ENCODE measurements at places on chromosomes 16 and 17. TPM values are rescaled to one million over a fixed set of nuclear protein-coding genes. Genes with fewer than 3 reads are reported as not detected.

- DNase-seq, result no peak
Measured at GRCh38 chr16:76748461-76749348, 442.3 kb upstream of the MON1B start.

GRCh38 chr17:58332778-58333735 is 4.5 kb upstream of the TSPOAP1 start:
- DNase-seq, result no peak

DNA sequence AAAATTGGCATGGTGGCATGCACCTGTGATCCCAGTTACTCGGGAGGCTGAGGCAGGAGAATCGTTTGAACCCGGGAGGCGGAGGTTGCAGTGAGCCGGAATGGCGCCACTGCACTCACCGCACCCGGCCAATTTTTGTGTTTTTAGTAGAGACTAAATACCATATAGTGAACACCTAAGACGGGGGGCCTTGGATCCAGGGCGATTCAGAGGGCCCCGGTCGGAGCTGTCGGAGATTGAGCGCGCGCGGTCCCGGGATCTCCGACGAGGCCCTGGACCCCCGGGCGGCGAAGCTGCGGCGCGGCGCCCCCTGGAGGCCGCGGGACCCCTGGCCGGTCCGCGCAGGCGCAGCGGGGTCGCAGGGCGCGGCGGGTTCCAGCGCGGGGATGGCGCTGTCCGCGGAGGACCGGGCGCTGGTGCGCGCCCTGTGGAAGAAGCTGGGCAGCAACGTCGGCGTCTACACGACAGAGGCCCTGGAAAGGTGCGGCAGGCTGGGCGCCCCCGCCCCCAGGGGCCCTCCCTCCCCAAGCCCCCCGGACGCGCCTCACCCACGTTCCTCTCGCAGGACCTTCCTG is at the start of gene HBQ1:
Gene HBQ1 (plus strand): TSS at position 359 of the 575 bp plus-strand sequence. CDS start 28 bp downstream, at position 387.
- no peak for DNase-seq

DNA sequence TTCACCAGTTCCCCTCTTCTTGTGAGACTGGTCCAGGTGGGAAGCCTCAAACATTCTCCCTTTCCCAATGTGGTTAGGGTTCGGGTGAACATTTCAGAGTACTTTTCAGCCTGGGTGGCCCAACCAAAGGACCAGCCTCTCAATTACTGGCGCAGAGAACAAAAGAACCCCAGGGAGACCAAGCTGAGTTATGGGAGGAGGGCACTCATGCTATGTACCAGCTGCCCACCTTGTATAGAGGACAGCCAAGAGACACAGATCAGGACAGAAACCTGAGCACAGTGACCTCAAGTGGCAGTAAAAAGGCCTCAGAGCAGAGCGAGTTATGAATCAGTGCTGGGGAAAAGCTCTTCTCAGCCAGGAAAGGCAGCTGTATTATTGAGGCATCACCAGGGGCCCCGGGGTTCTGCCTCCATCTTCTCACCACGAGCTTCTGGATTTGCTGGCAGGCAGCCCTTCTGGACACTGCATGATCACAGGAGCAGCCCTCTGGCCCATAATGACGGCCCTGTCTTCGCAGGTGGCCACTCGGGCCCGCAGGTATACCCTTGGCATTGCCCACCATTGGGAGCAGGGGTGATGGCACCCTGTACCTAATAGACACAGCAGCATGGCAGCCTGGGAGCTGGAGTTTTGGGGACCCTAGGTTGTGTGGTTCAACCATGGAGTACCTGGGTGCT is 3.8 kb downstream of the G6PC3 start:
- DNase-seq, result no peak

DNA sequence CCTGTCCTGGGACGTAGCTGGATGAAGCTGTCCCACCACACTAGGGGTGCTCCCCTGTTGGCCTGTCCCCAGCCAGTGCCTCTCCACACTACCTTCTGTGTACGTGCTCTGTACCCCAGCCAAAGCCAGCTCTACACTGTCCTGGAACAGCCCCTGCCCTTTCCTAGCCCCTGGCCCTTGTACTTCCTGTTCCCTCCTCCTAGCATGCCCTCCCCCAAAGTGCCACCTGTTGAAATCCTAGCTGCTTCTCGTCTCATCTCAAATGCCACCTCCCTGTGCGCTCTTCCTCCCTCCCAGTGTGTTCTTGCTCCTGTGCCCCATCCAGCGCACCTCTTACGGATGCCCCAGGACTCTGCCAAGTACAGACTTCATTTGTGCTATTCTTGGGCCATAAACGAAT is 33.5 kb downstream of the IRX3 start:
- DNase-seq, result no peak

DNA sequence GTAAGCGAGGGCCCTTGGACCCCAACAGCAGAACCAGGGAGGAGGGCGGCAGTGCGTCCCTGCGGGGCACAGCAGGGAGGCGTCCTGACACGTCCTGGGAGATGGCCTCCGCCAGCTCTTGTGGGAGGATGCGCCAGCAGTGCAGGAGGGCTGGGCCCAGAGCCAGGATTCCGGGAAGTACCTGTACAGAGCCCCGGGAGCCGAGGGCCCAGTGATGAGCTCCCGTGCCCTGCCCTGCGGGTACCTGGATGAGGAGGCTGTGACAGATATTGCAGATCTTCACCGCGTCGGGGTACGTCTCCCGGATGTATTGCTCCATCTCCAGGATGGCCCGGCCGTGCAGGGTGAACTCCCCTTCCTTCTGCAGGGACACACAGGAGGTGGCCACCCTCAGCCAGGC is 23.1 kb downstream of the KDM8 start:
- no peak for DNase-seq

- no peak for DNase-seq
Measured at GRCh38 chr16:68445458-68445857, 2.9 kb downstream of the SMPD3 start.

DNA sequence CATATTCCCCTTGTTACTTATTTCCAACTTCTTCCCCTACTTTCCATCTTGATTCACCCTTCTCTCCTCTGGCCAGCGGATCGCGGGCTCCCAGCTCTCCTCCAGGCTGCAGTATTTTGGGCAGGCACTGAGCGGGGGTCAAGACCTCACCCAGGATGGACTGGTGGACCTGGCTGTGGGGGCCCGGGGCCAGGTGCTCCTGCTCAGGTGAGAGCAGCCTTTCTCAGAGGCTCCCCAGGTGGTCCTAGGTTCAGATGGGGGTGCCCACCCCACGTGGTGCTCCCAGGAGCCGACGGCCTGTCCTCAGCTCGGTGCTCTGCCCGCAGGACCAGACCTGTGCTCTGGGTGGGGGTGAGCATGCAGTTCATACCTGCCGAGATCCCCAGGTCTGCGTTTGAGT is 16.0 kb downstream of the ITGAX start:
- no peak for DNase-seq

DNA sequence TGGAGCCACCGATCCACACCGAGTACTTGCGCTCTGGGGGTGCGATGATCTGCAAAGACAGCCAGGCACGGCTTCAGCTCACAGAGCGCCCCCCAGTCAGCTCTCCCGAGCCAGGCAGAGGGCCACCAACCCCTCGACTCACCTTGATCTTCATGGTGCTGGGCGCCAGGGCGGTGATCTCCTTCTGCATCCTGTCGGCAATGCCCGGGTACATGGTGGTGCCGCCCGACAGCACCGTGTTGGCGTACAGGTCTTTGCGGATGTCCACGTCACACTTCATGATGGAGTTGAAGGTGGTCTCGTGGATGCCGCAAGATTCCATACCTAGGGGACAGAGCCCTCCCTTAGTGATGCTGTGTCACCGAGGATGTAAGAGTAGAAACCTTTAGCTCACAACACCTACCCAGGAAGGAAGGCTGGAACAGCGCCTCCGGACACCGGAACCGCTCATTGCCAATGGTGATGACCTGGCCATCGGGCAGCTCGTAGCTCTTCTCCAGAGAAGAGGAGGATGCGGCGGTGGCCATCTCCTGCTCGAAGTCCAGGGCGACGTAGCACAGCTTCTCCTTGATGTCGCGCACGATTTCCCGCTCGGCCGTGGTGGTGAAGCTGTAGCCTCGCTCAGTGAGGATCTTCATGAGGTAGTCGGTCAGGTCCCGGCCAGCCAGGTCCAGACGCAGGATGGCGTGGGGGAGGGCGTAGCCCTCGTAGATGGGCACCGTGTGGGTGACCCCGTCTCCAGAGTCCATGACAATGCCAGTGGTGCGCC is 1.6 kb downstream of the ACTG1 start:
- DNase-seq, result no peak

DNA sequence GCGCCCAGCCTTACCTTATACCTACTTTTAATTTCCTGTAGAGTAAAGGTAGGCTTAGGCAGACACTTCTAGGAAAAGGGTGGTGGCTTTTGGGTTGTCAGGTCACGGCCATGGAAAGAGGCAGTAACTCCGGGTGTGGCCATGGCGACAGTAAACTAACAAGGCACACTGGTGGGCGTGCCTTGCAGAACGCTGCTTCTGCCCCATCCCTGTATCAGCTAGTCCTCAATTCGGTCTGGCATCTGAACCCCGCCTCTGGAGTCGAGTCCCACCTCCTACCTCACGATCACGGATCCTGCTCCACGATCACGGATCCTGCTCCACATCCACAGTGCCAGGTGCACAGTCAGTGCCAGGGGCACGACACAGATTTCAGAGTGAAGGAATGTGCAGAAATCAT is 5.6 kb downstream of the ADCY9 start:
- DNase-seq, result no peak

- DNase-seq, result no peak
Measured at GRCh38 chr17:3127451-3127850, at the start of gene OR1G1. TSS of gene OR1G1 (minus strand) at chr17:3127551. CDS start at chr17:3127551, 0 bp downstream.

Gene PPM1E
- 0.25 TPM for total RNA-seq

Gene C16orf54
- total RNA-seq, result 3.2 TPM

Gene GP1BA
- not detected for total RNA-seq
